ENCODE measurements at places on chromosomes 7 and 10.

DNA sequence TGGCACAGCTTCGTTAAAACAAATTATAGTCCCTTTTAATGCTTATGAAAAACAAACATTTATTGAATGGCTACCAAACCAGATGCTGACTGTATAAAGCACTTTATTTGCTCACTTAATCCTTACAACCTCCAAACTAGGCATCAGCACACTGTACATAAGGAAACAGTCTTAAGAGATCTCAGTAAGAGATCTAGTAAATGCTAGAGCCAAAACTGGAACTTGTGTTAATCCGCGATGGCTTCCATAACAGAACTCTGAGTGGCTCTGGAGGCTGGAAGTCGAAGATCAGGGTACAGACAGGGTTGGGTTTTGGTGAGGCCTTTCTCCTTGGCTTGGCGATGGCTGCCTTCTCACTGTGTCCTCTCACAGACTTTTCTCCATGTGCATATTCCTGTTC lies 27.0 kb downstream of the PDZD8 start:
- no peak for DNase-seq

GRCh38 chr10:30671026-30671616 lies 41.6 kb upstream of the LYZL2 start:
- no peak for DNase-seq

GRCh38 chr7:74230446-74231231 lies 20.8 kb downstream of the LAT2 start:
- DNase-seq = no peak

DNA sequence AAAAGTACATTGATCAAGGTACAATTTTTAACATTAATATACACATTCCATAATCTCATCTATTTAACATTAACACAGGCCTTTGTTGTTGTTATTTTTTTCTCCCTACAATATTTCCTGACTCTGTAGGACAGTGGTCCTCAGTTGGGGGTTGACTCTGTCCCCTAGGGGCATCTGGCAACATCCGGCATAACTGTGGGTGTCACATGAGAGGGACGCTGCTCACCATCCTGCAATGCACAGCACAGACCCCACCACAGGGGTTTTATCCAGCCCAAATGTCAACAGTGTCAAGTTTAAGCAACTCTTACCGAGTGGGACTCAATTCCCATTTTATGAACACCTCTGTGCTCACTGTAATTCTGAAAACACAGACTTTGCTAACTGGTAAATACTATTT lies 8.8 kb downstream of the IDI1 start:
- DNase-seq = no peak

DNA sequence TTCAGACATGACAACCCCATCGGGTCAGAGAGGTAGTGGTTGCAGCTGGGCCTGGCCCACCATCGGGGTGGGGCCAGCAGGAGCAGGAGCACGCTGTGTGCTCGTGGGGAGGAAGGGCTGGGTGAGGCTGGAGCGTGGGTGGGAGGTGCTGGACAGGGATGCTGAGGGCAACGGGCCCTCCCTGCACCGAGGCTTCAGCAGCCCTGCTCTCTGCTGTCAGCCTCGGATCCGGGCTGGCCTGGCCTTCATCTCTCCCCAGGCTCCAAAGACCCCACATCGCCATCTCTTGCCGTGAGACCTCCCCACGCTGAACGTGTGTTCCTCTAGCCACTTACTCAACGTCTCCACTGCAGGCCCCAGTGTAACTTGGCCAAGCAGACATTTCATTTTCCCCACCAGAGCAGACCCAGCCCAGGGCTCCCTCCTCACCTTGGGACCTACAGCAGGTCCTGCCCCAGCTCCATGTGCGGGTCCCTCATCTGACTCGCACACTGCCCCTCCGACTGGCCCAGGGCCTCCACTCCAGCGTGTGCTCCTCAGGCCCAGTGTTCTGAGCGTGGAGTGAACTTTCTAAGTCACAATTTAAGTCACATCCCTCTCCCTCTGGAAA lies 462.4 kb downstream of the DNAJB6 start:
- no peak for DNase-seq

GRCh38 chr10:89171263-89171872 lies 35.7 kb downstream of the CH25H start:
- no peak for DNase-seq

GRCh38 chr7:133795068-133795665 lies 332.0 kb upstream of the LRGUK start:
- no peak for DNase-seq

DNA sequence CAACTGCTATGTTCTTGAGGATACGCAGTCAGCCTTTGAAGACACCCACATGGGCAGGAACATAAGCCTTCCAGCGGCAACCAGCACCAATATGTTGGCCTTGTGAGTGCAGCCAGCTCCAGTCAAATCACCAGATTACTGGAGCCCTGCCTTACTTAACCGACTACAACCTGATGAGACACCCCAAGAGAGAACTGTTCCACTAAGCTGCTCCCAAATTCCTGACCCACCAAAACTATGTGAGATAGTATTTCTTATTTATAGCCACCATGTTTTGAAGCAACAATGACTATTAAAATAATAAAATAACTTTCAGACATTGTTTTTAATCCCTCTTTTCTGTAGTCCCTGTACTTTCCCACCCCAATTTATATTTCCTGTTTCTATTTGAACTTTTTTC lies 179.6 kb downstream of the ADK start:
- no peak for DNase-seq

- DNase-seq = no peak
Measured at GRCh38 chr10:127431525-127431924, 117.6 kb upstream of the NPS start.

GRCh38 chr10:24453973-24454372 lies 245.0 kb downstream of the KIAA1217 start:
- DNase-seq = no peak

DNA sequence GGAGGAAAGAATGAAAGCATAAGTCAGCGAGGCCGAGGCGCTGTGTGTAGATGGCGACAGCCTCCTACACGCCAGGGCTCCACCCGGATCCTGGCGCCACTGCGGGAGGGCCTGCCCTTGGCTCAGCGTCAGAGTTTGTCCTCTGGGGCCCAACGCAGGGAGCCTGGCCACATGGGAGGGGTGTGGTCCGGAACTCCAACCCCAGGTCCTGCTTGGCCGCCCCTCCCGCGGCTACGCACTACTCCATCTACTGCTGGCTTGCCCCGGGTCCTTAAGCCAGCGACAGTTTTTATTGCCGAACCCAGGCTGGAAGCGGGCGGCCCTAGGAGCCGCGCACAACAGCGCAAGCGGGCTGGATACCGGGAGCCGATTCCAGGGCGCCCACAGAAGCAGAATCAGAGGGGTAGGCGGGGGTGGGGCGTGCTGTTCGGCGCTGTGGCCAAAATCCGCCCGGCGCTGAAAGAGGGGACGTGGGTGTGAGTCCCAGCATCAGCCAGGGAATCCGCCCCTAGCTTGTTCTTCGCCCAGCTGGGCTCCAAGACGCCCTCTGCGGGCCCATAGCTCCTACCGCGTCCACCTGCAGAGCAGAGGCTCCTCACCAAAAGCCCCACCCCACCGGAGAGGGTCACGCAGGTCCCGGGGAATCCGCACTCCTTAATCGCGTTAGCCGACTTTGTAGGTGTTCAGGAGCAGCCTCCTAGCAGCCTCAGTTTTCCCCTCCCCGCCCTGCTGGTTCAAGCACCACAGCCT lies 4.5 kb downstream of the KAZALD1 start:
- peak; percentile 38 for DNase-seq

DNA sequence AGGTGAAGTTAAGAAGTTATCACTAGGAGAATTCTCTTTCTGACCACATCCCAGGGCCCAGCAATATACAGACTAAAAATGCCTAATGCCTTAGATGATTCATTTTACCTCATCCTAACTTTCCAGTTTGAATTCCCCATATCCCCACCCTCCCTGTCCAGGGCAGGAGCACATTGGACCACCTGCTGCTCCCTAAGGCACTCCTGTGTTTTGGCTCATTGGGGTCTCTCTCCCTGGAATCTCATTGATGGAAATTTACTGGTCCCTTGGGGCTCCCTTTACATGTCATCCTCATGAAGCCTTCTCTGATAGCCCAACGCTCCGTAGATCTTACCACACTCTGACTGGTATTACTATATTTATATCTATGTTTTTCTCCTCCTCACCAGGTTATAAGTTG lies 2.7 kb downstream of the IL2RA start:
- DNase-seq = no peak

GRCh38 chr7:6027806-6028365 lies 3.3 kb upstream of the ANKRD61 start:
- DNase-seq = no peak

DNA sequence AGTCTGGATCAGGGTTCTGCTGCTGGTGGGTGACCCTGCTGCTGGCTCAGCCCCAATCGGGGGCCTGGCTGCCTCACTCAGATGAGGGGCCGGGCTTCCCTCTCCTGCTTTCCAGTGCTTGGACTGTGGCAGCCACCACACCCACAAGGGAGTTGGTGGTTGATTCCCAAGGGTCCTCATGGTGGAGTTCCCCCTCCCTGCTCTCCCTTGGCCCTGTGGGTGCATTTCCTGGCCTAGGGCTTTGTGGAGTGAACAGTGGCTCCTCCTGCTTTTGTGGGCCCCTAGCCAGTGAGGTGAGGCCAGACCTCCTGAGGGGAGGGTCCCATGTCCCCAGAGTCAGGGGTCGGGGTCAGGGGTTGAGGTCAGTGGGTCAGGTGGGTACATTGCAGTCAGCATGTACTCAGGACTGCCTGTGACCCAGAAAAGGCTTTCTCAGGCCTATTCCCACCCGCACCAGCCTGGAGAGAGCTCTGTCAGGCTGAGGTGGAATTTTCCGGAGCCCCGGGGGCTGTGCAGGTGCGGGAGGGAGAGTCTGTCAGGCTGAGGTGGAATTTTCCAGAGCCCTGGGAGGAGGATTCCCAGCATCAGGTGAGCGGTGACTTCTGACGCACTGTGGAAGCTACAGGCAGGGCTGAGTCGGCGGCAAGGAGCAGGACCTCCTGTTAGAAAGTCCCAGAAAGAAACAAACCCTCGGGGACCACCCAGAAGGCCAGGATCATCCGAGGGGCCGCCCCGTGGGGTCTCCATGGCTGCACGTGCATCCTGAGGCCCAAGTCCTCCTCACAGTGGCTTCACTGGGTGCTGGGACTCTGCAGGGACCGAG lies 94.4 kb upstream of the INSIG1 start:
- no peak for DNase-seq

DNA sequence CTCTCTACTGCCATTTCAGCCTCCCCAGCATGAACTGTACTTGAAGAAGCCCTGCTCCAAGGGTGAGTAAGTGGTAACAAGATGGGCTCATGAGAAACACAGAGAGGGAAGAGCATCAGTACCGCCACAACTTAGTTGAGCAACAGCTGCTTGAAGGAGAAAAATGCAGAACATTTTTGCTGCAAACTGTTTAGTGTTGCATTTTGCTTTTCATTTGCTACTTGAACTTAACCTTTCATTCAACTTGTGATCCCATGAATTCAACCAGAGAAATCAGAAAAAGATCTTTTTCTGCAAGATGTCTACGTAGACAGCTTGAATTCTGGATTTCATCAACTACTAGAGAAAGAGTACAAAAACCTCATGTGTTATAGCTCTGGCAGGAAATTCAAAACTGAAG lies 40.7 kb downstream of the ANK3 start:
- DNase-seq = no peak

- no peak for DNase-seq
Measured at GRCh38 chr10:54905578-54906192, 104.7 kb upstream of the PCDH15 start.

- no peak for DNase-seq
Measured at GRCh38 chr10:73364964-73365363, 6.3 kb upstream of the CFAP70 start.

DNA sequence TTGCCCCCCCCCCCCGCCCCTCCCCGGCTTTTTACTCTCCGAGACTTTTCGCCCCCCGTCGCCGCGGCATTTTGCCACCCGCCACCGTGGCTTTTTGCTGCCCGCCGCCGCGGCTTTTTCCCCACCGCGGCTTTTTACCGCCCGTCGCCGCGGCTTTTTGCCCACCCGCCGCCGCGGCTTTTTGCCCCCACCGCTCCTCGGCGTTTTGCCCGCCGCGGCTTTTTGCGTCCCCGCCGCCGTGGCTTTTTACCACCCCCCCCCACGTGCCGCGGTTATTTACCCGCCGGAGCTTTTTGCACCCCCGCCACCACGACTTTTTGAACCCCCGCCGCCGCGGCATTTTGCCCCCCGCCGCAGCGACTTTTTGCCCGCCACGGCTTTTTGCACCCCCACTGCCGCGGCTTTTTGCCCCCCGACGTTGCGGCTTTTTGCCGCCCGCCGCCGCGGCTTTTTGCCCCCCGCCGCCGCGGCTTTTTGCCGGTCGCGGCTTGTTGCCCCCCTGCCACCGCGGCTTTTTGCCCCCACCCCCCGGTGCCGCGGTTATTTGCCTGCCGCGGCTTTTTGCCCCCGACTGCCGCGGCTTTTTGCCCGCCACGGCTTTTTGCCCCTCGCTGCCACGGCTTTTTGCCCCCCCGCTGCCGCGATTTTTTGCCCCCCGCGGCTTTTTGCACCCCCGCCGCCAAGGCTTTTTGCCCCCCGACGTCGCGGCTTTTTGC lies 461.1 kb downstream of the ZNF33B start:
- no peak for DNase-seq

DNA sequence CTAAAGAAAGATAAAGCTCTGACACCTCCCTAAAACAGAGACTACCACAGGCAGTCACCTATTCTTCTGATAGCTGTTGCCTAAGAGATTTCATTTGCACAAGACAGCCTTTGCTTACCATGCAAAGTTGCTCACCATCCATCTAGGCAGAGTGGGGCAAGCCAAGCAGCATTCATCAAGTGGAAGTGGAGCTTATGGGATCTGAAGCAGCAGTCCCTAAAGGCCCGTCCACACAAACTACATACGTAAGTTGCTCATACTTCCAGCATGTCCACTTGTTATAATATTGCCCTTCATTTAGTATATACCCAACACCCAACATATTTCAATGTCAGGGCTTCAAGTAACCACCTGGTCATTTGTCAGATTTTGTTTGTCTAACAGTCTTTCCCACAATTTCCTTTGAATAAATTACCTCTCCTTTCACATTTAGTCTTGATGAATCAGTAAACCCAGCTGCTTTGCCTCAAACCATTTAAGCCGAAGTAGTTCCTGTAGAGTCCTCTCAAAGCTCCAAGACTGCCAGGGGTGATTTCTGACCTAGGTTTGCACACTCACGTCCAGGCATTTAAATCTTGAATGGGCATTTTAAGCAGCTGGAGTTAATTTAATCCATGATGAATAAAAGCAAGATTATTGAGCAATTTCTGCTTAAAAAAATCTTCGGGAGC lies 67.9 kb downstream of the ATAD1 start:
- no peak for DNase-seq

- no peak for DNase-seq
Measured at GRCh38 chr7:131221061-131221460, 106.6 kb upstream of the MKLN1 start.

Measured in HS-27A (cell line).